NCI-H1694 treated with DMSO at 0.1 percent for 48 hours (cell line): ENCODE measurements at places on chromosomes 7 and 10.

DNA sequence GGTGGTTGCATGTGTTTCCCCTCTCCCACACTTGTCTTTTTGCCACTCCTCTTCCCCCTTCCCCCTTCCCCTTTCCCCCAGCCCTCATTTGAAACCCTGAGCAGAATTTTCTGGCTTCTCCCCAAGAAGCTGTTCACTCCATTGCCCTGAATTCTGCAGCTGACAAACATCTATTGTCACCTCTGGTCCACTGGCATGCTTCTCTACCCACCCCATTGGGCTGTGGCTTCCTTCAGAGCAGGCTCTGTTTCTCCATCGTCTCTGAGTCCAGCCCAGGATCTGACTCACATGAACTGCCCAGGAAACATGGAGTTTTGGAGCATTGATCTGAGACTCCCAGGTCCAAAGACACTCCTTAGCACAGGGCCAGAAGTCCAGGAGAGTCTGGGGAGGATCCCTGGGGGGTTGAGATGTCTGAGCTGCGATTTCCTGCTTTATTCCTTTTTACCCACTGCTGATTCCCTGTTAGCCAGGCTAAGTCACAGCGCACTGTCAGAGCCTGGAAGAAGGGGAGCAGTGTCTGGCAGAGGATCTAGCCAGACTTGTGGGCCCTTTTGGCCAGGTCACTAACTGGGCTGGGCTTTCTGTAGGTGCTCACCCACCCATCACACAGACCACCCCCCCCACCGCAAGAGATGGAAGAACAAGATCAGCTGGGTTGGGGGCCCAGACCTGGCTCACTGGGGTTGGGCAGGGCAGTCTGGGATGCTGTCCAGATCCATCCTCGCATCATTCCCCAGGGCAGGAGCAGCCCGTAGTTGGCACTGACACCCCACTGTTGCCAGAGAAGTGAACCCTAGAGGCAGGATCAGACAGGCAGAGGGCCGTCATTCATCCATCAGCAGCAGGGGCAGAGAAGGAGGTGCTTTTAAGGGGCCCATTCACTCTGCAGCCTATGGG is 3.5 kb downstream of the CHAT start:
- no peak for DNase-seq

DNA sequence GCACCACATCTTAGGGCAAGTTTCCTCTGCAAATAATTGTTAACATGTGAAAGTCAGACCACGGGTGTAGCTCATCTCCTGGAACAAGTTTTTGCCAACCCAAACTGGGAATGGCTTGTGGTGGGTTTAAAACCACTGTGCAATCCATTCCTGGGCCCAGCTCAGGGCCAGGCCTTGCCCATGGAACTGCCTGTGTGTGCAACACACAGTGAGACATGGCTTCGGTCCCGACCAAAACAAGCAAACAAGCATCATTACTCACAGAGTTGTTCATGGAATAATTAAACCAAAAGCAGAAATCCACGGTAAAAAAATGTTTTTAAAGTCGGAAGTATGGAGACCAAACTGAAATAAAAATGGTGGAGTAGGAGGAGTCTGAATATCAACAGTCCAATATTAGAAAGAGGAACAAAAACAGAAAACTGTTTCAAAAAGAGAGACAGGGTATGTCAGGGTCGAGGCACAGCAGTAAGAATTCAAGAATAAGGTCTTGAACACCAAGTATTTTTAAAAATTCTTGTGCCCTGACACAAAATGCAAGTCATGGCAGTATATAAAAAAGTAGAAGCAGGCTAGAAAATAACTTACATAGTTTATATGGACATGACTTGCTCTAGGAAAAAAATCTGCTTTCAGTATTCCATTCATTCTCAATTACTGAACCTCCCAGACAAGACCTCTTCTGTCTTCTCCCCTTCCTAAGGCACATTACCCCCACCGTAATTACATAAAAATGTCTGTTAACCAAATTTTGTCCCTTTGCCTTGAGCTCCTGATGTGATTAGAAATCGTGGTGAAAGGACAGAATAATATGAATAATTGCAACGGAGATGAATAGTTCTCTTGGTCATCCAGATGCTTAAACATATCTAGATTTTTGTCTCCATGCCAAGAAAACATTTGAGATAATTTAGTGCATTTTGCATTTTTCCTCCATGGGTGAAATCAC is 88.4 kb downstream of the FAS start:
- no peak for DNase-seq

DNA sequence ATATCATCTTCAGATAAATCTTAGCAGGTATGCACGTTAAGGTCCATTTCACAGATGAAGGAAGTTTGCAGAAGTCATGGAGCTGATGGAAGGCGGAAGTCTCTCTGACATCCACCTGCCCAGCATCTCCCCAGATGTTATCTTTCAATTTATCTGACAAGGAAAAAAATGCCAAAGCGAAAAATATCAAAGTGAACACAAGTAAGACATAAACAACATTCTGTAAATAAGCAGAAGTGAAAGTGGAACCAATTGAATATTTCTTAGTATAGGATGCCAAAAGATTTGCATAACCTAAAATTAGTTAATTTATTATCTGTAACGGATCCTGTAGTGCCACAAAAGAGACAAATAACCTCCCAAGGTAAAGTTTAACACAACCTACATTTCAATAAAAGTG is 73.6 kb upstream of the NEBL start:
- no peak for DNase-seq

DNA sequence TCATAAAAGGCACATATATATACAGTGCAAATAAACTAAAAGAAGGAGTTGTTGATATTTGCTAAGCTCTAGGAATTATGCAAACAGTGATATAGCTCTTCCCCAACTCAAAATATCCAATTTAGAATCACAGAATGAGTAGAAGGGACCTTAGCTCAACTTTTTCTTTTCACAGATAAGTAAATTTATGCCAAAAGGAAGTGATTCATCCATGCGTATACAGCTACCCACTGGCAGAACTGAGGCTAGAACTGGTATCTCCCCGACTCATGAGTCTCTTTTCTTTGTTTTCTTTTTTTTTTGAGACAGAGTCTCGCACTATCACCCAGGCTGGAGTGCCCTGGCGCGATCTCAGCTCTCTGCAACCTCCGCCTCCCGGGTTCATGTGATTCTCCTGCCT is 54.2 kb upstream of the SVIL start:
- DNase-seq, result no peak

DNA sequence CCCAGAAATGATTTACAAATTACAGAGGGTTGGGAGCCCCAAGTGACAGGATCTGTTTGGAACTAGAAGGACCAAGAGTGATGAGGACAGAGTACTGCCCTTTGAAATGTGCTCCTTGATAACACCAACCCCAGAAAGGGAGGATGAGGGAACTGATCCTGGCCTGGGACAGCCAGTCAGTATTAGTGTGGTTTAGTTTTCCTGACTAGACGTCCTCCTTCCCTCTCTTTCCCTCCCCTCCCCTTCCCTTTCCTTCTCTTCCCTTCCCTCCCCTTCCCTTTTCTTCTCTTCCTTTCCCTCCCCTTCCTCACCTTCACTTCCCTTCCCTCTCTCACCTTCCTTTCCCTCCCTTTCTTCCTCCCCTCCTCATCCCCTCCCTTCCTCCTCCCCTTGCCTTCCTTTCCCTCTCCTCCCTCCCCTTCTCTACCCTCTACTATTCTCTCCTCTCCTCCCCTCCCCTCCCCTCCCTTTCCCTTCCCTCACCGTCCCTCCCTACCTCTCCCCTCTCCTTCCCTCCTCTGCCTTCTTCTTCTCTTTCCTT is 31.0 kb upstream of the BICC1 start:
- no peak for DNase-seq

DNA sequence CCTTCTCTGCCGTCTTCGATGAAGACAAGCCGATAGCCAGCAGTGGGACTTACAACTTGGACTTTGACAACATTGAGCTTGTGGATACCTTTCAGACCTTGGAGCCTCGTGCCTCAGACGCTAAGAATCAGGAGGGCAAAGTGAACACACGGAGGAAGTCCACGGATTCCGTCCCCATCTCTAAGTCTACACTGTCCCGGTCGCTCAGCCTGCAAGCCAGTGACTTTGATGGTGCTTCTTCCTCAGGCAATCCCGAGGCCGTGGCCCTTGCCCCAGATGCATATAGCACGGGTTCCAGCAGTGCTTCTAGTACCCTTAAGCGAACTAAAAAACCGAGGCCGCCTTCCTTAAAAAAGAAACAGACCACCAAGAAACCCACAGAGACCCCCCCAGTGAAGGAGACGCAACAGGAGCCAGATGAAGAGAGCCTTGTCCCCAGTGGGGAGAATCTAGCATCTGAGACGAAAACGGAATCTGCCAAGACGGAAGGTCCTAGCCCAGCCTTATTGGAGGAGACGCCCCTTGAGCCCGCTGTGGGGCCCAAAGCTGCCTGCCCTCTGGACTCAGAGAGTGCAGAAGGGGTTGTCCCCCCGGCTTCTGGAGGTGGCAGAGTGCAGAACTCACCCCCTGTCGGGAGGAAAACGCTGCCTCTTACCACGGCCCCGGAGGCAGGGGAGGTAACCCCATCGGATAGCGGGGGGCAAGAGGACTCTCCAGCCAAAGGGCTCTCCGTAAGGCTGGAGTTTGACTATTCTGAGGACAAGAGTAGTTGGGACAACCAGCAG is 60.4 kb upstream of the BTBD16 start:
- DNase-seq, result no peak

DNA sequence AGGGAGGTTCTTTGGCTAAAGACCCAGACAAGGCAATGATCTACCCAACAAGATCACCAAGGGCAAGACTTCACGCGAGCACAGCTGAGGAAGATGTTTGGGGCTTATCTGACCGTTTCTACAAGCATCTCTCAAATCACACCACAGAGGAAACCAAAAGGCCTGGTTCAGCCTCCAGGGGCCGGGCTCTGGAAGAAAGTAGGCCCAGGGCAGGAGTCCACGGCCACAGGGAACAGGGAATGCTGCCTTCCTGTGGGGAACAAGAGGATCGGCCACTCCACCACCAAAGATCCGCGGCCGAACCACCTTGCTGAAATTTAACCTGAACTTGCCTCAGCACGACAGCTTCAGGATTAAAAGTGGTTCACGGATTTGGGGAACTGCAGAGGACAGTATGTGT is 332.5 kb downstream of the PTPRN2 start:
- no peak for DNase-seq

- DNase-seq, result no peak
Measured at GRCh38 chr7:106610996-106611886, 49.7 kb downstream of the CCDC71L start.

- no peak for DNase-seq
Measured at GRCh38 chr10:28906934-28907333, 229.6 kb downstream of the BAMBI start.

- no peak for DNase-seq
Measured at GRCh38 chr10:112006831-112007230, 176.7 kb downstream of the GPAM start.

GRCh38 chr7:81415181-81415580 is 354.7 kb downstream of the HGF start:
- no peak for DNase-seq

GRCh38 chr10:9786101-9786500 is 1231.6 kb upstream of the CELF2 start:
- no peak for DNase-seq

DNA sequence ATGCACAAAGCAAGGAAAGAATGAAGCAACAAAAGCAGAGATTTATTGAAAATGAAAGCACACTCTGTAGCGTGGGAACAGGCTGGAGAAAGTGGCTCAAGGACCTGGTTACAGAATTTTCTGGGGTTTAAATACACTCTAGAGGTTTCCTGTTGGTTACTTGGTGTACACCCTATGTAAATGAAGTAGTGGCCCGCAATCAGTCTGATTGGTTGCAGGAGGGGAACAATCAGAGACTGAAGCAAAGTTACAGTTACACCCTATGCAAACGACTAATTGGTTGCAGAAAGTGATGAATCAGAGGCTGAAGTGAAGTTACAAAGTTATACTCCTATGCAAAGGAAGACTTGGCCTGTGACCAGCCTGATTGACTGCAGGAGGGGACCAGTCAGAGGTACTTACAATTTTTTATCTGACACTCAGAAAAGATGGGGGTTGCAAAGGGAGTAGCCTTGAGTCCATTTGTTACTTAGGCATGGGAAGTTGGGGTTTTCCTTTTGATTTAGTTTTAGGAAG is 3.6 kb upstream of the MTPN start:
- DNase-seq, result no peak

DNA sequence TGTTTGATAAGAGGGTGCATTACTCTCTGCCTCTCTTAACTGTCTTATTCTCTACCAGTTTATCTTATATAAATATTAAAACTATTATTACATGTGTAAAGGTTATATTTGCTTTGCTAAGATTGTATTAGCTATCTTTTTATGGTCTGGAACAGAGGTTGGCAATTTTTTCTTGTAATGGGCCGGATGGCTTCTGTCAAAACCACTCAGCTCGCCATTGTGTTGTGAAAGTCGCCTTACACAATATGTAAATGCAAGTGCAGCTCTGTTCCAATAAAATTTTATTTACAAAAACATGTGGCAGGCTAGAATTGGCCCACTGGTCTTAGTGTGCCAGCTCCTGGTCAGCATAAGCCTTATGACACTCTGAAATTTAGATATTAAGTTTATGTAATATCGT is 185.8 kb downstream of the SDK1 start:
- no peak for DNase-seq

DNA sequence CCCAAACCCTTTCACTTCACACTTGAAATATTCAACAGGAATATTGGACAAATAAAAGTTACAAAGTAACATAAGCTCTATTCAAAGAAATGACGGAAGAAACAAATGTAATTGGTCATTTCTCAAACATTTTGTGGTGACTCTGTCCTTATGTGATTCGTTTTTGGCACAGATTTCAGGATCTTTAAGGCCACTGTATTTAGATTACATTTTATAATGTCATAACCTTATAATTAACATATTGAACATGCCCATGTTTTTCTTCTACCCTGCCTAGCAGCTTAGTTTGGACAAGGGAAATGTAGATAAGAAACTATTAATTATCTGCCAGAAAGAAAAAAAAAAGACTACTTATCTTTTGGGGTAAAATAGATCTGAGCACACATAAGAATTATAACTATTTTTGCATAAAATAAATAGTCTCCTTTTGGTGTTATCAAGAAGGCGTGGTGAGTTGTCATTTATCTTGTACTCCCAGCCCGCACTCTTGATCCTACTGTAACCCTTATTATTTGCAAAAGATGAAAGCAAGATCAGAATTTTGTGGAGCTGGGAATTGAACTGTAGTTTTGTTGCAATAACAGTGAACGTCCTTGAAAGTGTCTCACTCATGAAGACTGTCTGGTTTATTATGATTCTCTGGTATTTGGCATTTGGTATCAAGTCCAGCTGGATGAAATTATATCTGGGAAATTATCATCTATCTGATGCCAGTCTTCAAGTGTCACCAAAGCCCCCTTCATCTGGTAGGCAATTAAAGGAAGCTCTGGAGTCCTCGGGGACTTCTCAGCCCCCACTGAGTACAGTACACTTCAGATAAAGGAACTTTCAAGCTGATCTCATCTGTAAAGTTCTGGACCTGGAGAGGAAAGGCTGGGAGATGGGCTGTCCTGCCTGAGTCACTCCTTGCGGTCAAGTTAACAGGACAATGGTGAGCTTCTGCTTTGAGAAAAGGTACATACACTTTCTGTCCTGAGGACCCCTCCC is 175.7 kb upstream of the INHBA start:
- DNase-seq, result no peak

DNA sequence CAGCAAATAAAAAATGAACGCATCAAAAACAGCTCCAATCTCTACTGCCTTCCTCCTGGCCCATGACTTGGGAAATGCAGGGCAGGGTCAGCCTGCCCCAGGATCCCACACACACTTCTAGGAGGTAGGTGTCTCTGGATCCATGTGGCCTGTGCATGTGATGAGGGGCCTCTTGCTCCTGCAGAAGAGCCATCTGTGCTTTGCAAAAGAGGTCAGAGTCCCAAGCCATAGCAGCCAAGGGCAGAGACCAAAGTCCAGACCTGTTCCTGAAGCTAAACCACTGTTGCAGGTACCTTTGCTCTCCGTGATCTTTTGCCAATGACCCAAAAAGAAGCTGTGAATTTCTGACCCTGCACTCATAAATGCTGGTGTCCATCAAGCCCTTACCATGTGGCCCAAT is 57.1 kb downstream of the KCNMA1 start:
- no peak for DNase-seq
